ENCODE measurements at places on chromosomes 12 and 14.

- no peak for DNase-seq
Measured at GRCh38 chr14:102926104-102926503, 3.6 kb downstream of the AMN start.

GRCh38 chr12:60981473-60981872 is 1278.7 kb upstream of the USP15 start:
- no peak for DNase-seq

DNA sequence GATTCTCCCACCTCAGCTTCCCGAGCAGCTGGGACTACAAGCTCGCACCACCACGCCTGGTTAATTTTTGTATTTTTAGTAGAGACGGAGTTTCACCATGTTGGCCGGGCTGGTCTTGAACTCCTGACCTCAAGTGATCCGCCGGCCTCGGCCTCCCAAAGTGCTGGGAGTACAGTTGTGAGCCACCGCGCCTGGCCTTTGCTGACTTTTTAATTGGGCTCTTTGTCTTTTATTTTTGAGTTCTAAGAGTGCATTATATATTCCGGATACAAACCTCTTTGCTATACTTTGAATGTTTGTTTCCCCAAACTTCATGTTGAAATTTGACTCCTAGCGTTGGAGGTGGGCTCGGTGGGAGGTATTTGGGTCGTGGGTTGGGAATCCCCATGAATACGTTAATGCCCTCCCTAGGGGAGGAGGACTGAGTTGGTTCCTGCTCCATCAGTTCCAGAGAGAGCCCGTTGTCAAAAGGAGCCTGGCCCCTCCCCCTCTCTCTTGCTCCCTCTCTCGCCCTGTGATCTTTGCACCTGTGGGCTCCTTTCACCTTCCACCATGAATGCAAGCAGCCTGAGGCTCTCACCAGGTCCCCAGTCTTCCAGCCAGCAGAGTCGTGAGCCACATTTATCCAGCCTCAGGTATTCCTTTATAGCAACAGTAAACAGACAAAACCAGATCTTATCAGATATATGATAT is 103.2 kb upstream of the EVL start:
- no peak for DNase-seq

DNA sequence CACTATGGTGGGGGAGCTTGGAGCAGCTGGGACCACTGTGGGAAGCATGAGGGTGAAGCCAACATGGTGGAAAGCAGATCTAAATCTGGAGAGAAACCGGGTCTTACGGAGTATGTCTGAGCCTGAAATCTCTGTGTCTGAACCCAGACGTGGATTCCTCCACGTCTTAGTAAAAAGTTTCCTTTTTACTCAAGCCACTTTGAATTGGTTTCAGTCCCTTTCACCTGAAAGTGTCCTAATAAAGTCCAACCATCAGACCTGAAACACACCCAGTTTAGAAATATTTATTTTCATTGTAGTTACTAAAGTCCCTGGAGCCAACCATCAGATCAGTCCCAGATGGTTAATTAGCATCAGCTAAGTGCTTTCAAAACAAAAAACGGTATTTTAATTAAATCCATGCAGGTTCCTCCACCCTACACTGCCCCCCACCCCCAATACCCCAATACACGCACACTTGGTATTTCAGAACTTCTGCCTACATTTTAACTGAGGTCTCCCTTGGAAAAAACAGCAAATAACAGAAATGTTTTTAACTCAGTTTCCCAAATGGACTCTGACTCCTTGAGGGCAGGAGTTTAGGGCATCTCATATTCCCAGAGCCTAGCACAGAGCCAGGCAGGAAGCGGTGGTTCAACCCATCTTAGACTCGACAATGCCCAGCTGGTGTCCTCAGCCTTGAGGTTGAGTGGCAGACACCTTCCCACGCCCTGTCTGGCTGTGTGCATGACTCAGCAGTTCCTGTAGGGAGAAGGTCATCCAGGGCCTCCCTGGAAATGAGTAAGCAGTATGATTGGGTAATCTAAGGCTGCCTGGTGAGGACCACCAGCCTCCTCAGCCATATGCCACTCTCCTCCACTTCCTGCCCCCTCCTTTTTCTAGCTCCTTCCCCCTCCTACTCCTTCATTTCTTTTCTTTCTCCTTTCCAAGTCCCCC is 175.8 kb downstream of the TTC8 start:
- DNase-seq = no peak

DNA sequence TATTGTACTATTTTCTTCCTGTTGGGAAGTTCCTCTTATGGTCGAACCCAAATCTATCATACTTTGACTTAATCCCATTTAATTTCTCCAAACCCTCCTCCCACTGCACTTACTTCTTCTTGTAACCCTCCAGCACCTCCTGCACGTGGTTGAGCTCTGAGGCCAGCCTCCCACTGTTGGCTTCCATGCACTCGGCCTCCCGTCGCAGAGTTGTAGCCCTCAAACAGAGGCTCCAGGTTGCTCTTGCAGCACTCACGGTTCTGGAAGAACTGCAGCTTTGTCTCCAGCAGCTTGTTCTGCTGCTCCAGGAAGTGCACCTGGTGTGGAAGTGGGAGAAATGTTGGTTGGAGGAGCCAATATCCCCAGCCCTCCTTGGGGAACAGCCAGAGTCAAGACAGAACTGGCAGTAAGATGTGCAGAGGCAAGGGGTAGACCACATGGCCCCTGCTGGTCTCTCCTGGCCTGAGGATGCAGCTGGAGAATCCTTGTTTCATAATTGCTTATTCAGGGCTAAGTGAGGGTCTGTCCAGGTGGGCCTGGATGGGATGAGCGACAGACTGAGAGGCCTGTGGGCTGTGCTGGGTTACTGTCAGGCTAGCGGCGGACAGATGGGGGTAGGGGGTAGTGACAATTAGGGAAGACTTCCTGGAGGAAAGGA is 18.4 kb upstream of the KRT86 start:
- no peak for DNase-seq

DNA sequence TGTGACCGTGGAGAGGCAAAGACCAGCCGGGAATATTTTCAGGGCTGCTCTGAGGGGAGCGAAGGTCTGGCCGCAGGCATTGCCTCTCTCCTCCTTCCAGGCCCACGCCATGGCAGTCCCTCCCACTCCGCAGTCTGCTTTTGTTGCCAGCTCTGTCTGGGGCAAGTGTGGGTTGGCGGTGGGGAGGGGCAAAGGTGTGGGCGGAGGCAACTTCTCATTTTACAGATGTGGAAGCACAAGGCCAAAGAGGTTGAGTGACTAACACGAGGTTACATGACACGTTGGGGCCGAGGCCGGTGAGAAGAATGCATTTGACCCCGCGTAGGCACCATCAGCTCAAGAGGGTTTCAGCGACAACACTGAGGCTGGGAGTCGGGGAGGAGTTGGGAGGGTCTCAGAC is 6.1 kb upstream of the FAIM2 start:
- DNase-seq = no peak

- DNase-seq = no peak
Measured at GRCh38 chr12:49972129-49972528, 618 bp upstream of the AQP6 start.

DNA sequence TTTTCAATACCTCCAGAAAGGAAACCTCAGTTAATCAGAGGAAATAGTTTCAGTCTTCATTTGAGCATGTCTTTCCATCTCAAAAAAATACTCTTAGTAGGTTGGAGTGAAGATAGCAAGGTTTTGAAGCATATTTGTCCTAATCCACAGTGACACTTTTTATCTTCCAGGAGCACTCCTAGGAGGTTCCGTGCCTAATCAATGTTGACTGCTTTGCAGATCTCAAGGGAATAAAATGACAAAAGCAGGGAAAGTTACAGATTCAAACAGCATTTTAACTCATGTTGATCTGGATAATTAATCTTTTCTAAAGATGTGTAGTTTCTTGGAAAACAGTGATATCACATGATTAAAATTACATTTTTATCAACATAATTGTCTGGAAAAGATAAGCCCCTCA is 213.9 kb downstream of the ANO6 start:
- DNase-seq = no peak

- DNase-seq = no peak
Measured at GRCh38 chr12:56348776-56349175, 10.1 kb downstream of the IL23A start.

DNA sequence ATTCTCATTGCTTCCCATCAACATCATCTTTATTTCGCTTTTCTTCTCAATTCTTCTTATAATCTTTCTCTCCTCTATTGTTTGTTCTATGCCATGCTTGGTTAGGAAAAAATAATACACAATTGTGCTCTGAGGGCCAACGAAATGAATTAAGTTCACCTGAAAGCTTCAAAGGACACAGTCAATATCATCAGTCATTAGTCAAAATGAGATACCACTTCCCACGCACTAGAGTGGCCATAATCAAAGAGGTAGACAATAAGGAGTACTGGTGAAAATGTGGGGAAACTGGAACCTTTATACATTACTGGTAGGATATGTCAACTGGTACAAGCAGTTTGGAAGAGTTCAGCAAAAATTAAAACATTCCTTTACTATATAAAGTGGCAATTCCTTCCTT is 91.5 kb downstream of the TMTC1 start:
- no peak for DNase-seq

DNA sequence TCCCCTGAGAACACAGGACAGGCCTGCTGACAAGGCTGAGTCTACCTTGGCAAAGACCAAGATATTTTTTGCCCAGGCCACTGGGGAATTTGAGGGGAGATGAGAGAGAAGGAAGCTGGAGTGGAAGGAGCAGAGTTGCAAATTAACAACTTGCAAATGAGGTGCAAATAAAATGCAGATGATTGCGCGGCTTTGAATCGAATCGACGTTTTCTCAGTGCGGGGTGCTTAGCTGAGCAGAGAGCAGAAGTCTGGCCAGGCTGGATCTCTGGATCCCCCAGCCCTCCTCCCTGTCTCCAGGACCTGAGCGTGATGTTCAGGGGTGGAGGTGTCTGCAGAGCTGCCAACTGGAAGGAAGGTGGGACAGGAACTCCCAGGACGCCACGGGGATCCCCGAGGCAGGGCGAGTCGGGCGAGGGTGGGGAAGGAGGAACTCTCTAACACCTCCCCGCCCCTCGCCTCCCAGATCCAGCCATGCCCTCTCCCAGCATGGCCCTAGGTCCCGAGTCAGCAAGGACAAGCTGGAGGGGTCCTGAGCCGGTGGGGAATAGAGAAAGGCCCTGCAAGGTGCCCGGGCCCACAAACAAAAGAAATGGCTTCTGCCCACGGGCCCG is 527 bp upstream of the CARMIL3 start:
- DNase-seq = no peak

- no peak for DNase-seq
Measured at GRCh38 chr14:81172353-81172752, 48.4 kb downstream of the GTF2A1 start.

DNA sequence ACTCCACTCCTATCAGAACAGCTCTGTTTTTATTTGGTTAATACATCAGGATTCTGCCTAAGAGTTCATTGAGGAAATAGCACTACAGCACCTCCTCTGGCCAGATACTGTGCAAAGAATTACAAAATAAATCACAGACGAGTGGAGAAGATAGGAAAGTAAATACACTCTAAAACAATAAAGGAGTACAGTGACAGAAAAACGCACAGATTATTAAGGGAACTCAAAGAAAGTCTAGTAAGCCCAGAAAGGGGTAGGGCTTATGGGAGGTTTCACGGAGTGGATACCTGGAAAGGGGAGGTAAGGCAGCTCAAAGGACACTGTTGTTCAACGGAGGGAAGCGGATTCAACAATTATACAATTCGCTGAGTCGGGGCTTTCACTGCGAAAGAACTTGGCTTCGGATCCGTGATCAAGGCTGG is 5.5 kb downstream of the OR10AD1 start:
- DNase-seq = no peak

- DNase-seq = no peak
Measured at GRCh38 chr12:131222329-131223139, 268.8 kb downstream of the ADGRD1 start.

DNA sequence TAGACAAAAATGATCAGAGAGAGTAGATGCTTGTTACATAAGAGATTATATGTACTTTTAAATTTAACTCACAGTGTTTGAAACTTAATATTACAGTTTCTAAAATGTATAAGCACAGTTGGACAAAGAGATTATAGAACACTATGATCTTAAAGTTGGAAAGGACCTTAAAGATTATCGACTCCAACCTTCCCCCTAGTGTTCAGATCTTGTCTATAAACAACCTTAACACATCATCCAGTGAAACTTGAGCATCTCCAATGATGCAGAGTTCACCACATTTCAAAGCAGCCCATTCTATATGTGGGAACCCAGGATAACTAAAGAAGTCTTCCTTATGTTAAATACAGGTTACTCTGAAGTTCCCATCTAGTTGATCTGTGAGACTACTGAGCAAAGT is 480.8 kb downstream of the RMST start:
- no peak for DNase-seq

GRCh38 chr12:18424857-18425256 is 163.5 kb downstream of the PIK3C2G start:
- DNase-seq = no peak

DNA sequence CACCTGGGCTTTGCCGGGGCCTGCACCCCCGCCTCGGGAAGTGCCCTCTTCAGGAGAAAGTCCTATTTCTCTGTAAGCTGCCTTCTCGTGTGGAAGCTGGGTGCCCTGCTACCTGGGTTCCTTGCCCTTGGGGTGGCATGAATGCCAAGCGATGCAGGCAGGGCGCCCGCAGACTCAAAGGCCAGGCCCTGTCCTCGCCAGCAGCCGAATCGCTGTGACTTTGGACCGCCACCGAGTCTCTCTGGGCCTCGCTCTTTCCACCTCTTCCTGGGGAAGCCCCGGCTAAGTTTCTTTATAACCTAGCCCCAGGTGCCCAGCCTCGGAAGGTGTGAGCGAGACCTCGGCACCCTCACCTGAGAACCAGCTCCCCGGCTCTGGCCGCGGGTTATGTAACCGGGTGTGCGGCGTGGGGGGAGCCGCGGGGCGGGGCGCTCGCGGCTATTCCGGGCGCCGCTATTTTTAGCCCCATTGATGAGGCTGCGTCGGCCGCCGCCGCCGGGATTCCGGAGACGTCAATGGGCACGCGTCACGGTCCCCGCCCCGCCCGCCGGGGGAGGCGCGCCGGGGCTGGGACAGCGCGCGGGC is 14.6 kb upstream of the NR4A1 start:
- DNase-seq = peak; percentile 86

DNA sequence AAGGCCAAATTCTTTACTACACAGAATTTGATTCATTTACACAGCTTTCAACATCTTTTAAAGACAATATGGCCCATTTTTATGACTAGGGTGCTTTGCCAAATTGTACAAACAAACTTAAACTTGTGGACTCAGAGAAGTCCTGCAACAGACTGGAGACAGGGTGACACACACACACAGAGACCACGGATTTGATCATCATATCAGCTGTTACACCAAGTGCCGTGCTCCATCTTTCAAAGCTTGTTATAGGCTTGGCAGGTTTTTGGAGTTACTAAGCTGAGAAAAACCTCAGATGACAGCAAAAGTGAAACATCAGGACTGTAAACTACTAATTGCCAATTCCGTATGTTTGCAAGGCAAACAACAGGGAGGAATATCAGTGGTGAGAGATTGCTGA is 811.7 kb downstream of the GALC start:
- no peak for DNase-seq

Data from activated CD8-positive, alpha-beta memory T cell treated with anti-CD3 and anti-CD28 coated beads for 1 hour (primary cell).